ENCODE measurements at places on chromosomes 11 and 22. TPM values are rescaled to one million over a fixed set of nuclear protein-coding genes. Genes with fewer than 3 reads are reported as not detected.

Gene PSMD13
- 80.4 TPM for total RNA-seq

Gene SEZ6L
- not detected for total RNA-seq

Gene CNTN5
- not detected for total RNA-seq

Gene SNX32
- total RNA-seq, result not detected

Gene LRRC10B
- 0.60 TPM for total RNA-seq

Gene CDKN1C
- total RNA-seq, result 36.2 TPM

Gene C11orf42
- total RNA-seq, result not detected

Gene IGLL1
- not detected for total RNA-seq

DNA sequence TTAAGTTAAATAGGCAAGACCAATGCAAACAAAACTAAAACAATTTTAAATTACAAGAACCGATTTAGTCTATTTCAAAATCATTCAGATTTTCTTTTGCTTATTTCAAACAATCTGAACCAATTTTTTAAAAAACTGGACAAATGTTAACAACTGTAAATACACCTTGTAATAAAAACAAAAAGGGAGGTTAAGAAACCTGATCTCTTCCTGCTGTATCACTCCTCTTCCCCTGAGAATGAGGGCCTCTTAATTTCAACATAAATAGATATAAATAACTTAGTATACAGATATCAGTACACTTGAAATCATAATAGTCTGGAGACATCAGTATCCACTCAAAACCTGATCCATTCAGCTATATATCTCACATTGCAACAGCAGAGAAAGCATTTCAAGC lies 346.6 kb downstream of the TTC28 start:
- DNase-seq, result no peak

GRCh38 chr11:11409901-11410300 lies 56.9 kb upstream of the CSNK2A3 start:
- peak; percentile 23 for DNase-seq

DNA sequence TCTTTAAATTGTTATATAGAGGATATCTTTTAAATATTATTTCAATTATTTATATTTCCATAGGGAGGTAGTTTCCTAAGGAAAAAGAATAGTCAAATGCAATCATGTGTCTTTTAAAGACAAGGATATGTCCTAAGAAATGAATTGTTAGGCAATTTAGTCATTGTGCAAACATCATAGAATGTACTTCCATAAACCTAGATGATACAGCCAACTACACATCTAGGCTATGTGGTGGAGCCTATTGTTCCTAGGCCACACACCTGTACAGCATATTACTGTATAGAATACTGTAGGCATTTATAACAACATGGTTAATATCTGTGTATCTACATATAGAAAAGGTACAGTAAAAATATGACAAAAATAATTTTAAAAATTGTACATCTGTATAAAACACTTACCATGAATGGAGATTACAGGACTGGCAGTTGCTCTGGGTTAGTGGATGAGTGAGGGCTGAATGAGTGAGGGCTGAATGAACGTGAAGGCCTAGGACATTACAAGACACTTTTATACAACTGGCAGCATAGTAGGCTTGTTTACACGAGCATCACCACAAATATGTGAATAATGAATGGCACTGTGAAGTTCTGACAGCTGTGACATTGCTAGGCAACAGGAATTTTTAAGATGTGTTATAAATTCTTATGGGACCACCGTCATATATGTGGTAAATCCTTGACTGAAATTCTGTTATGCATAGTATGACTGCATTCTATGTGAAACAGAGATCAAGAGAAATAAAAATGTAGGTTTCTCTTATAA lies 1879.0 kb upstream of the RAG2 start:
- no peak for DNase-seq

DNA sequence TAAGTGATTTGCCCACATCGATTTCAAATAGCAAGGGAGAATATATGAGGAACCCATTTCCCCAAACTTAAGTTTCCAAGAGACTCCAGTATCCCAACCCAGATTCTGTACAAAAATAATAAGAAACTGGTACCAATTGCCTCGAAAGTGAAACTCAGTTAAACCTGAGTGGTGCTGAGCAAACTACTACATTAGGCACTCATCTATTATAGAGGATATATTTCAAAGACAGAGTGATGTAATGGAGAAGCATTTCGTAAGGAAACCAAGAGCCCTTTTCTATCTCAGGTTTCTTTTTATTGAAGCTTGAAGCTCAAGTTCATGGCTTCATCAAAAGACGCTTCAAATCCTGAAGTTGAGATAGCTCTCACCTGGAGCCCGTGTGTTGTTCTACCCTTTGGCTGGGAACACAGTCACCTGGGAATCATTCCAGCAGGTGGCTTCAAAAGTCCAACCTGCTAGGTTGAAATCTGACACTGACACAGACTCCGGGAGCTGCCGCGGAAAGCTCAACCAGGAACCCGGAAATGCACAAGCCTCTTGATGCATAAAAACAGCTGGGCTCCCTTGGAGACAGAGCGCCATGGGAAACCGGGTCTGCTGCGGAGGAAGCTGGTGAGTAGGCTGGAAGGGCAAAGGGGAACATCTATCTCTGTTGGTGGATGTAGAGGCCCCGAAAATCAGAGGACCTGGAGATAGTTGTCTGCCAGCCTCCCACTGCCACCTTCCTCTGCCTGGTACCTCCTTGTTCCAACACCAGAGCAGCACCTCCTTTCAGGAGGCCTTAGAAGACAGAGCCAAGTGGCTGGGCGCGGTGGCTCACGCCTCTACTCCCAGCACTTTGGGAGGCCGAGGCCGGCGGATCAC lies at the start of gene C11orf52:
Gene C11orf52, plus strand, starts transcription at position 524 of the 867 bp plus-strand sequence. Its CDS starts 60 bp downstream, at position 584.
- DNase-seq, result peak; percentile 81

- DNase-seq, result no peak
These were observed 91.0 kb downstream of the CCDC83 start for GRCh38 chr11:85946221-85946620.

- DNase-seq, result no peak
These were observed 89.5 kb downstream of the GGTLC2 start for GRCh38 chr22:22733881-22734373.

DNA sequence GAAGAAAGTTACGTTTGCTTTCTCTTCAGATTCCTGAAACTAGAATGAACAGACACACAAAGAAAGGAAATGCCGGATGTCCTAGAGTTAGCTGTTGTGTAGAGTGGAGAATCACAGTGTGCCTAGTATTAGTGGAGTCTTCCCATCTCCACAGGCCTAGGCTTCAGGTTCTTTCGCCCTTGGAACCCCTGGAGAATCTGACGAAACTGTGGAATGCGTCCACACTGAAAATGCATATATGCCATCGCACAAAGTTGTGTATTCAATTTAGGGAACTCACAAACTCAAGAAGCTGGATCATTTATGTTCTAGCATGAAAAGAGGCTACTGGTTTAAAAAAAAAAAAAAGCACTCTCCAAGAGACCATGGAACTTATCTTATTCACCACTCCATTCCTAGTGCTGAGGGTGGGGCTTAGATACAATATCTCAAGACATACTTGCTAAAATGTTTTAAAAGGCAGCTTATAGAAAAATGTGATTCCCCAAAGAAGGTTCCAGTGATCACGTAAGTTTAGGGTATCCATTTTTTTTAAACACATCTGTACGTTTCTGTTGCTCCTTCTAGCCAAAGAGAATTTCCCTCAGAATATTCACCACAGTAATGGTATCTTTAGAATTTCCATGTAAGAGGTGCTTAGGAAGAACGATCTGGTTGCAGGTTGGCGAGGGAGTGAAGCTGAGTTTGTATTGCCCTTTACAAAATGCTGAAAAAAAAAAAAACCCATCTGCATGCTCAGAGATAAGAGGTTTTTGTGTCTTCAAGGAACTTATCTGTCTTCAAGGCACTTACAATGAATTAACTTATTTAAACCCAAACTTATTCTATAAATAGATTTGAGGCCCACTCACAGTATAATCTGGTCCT lies 20.0 kb downstream of the MAML2 start:
- DNase-seq, result no peak

GRCh38 chr11:45238724-45239123 lies 47.4 kb downstream of the SYT13 start:
- no peak for DNase-seq

- peak; percentile 29 for DNase-seq
These were observed 18.4 kb upstream of the CABP7 start for GRCh38 chr22:29701155-29701999.

DNA sequence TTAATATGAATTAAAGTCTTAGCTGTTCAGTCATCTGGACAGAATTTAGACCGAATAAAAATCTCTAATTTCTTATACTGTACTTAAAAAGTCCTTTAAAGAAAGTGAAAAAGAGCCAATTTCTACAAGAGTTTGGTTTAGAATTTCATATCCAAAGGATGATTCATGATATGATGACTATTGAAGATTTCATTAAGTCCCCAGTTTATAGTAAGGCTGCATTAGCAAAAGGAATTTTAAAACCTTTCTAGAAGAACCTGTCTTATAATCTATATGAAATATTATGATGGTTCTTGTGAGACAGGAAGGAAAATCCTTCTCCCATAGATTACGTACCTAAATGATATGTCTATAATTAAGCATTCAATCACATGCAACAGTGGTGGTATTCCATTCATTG lies 34.8 kb downstream of the TSG101 start:
- DNase-seq, result no peak

- DNase-seq, result peak; percentile 97
These were observed at the start of gene RBFOX2 for GRCh38 chr22:36028646-36029405. Gene RBFOX2, minus strand, starts transcription at chr22:36028824. Its CDS starts 399 bp downstream, at chr22:36028425.

DNA sequence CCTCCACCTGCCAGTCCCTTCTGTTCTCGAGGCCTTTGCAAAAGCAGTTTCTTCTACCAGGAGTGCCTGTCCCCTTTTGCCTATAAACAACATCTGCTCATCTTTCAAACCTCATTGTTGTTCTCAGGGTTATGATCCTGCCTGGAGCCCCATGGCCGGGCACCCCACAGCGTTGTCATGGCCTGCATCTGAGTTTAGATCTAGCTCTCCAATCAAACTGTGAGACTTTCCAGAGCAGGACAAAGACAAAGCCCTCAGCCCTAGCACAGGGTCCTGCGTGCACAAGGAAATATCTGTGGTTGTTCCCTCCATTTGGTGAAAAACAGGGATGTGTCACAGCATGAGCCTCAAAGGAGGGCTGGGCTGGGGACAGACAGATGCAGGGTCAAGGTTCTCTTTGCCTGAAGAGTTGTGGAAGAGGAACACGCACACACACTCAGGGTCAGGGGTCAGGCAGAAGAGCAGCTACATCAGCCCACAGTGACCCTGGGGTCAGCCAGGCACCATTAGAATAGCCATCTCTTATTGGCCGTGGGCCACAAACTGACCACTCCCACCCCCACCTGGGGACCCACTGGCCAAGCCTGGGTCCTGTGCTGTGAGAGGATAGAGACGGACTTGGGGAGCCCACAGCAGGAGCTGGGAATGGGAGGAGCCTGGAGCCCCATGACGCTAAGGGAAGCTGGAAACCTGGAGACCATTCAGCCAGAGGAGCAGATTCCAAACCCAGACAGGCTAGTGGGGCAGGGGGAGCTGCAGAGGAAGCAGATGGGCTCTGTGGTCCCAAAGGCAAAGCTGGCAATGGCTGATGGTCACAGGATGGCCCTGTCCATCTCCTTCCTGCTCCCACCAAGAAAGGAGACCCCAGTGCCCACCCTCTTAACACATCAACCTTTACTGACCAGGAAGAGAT lies 99.4 kb downstream of the PDE2A start:
- no peak for DNase-seq

GRCh38 chr11:121456151-121456550 lies 3.4 kb upstream of the SORL1-AS1 start:
- no peak for DNase-seq

DNA sequence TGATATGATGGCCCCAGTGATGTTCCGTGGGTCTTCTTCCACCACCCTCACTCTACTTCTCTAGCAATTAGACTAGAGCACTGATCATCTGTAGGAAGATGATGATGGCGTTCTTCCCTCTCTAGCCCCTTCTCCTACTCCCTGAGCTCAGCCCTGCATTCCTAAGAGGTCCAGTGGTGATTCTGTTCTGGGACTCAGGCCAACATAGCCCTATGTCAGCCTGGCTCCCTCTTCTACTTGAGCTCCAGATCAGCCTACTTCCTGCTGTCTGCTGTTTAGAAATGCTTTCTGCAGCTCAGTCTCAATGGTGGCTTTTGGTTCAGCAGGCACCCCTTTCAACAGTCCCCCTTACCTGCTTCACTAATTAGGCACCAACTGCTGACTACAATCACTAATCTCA lies 86.1 kb upstream of the ZBED5 start:
- DNase-seq, result no peak

DNA sequence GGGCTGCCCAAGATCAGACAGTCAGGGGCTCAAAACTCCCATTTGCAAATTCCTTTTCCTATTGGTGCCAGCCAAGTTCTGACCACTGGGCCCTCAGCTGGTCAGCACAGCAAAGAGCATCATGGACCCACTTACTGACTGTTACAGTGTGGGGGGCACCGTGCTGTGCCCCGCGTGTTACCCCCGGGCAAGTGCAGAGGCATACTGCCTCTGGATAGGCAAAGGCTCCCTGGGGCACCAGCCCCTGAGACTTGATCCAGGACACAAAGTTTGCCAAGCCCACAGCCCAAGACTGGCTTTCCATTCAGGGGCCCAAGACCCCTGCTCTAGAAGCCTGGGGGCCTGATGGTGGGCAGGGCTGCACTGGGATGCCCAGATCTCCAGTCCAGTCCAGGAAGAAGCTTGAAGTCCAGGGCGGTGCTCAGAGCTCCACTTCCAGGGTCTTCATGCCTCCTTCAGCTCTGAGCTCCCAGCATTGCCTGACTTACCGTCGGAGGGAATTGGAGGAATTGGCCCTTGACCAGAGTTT lies 6.6 kb downstream of the LRRC32 start:
- peak; percentile 4 for DNase-seq

DNA sequence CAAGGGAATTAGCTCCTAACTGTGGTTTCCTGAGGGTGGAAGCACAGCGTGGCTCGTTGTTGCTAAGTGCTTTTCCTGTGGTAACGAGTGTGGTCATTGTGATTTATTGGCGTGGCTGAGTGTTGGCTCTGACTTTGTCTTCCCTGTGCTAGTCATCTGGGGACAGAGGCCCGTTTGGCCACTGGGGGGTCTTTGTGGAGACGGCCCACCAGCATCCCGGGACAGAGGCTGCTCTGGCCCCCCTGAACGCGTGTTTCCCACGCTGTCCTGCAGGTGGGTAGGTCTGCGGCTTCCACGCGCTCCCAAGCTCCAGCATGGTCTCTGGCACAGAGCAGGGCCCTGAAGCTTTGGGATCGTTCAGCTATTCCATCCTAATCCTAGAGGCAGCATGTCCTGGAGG lies 1040.0 kb downstream of the TBC1D22A start:
- DNase-seq, result no peak

DNA sequence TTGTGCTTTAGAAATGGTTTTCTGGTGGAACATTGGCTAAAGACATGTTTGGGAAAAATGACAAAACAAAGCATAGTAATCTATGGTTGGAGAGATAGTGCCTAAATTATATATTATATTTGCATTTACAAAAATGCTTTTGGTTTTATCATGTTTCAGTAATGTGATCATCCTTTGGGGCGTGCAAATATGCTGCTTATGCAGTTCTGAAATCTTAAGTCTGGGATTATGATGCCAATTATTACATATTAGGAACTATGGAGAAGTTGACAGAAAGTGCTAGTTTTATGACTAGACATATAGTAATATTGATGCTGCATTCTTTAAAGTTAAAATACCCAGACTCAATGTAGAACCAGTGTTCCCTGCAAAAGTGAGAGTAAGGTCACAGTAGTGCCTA lies 655.0 kb downstream of the METTL15 start:
- DNase-seq, result no peak
